Non-pigmented ciliary epithelial cell (primary cell): ENCODE measurements at places on chromosomes 3 and 15.

GRCh38 chr15:68209735-68210408 lies 4.7 kb upstream of the CALML4 start:
- DNase-seq: no peak

GRCh38 chr3:7070461-7070860 lies 209.5 kb downstream of the GRM7 start:
- no peak for DNase-seq

GRCh38 chr3:50316657-50317242 lies 5.8 kb downstream of the HYAL2 start:
- no peak for DNase-seq

DNA sequence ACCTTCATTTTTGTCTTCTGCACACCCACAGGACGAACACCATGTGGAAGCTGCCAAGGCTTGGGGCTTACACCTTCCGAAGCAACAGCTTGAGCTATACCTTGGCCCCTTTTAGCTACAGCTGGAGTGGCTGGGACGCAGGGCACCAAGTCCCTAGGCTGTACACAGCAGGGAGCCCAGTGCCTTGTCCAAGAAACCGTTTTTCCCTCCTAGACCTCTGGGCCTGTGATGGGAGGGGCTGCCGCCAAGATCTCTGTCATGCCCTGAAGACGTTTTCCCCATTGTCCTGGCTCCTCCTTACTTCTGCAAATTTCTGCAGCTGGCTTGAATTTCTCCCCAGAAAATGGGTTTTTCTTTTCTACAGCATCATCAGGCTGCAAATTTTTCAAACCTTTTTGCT lies 7.8 kb downstream of the CNTN4 start:
- DNase-seq: no peak

DNA sequence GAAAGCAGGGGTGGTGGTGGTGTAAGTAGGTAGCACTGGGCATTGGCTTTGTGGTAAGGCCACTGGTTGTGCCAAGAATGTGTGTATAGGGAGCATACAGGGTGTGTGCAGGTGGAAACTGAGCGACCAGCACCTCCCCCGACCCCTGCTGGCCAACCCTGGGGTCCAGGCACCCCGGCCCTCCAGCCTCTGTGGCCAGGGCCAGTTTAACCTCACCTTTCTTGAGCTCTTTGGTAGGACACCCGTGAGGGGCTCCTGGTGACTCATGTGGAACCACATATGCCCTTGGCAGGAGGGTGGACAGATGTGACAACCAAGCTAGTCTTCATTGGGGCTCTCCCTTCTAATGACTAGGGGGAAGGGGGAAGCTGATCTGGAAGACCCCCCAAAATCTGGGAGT lies 19.5 kb downstream of the SHF start:
- DNase-seq: no peak

DNA sequence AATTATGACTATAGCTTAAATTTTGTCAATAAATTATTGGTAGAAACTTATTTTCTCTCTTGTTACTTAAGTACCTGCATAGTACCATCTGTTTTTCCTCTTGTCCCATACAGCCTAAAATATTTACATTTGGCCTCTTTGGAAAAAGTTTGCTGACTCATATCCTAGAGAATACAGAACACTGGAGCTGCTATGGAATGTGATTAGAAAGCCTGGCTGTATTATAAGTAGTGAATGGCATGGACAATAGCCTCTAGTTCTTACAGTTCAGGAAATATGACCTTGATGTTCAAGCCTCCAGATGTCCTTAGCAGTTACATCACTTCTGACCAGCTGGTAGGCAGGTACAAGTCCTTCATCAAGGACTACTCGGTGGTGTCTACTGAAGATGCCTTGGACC lies 28.3 kb downstream of the ST8SIA2 start:
- DNase-seq: peak; percentile 6

DNA sequence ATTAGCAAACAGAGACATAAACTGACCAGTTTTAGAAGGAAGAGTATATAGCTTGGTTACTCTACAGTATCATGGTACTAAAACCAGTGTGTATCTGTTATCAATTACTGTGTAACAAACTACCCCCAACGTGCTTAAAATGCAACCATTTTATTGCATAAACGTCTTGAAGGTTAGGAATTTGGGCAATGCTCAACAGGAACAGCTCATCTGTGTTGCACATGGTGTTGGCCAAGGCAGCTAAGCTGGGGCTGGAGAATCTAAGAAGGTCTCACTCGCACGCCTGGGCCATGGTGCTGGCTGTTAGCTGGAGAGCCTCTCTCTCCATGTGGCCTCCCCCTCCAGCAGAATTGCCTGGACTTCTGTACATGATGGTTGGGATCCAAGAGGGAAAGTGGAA lies 81.2 kb upstream of the THBS1 start:
- DNase-seq: no peak

DNA sequence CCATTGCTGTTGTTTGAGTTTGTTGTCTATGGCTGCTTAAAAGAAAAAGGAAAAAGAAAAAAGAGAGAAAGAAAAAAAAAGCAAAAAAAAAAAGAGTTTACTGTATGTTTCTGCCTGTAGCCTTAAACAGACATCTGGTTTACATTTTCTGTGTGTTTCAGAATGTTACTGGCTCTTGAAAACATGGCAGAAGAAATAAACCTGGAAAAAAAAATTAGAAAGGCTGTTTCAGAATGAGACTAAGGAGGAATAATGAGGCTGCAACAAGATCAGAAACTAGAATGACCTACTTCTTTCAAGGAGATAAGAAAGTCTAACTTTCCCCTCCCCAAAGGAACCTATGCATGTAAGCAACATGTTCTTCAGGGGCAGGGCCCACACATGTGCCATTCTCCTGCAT lies 292.1 kb downstream of the DIPK2A start:
- DNase-seq: no peak

DNA sequence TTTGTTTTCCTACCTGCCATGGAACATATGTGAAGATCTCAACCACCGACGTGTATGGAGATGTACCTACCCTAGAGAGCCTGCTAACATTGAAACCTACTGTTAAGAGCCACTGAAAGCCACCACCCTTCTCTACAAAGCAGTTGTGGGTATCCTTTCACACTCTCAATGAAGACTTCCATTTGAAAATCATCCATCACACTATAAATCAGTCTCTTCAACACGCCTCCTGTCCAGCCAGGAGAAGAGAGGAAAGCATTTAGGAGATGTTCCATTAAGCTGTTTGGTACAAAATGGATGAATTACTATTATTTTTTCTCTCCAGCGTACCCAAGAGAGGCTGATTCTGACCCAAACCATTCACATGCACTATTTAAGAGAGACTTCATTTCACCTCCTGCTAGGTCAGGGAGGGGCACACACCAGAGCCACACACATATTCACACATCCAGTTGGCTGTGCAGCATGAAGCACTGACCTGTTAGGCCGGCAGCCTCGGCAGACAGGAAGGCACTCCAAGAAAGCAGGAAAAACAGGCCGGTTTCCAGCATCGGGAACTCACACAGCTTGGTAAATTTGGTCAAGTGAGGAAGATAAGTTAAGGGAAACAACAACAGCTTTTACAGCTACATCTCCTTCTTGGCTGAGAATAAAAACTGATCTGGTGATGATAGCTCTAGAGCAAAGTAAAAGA lies 274.5 kb downstream of the SLC9A9 start:
- DNase-seq: no peak

GRCh38 chr3:124860599-124860998 lies 26.6 kb downstream of the ITGB5 start:
- DNase-seq: peak; percentile 94

DNA sequence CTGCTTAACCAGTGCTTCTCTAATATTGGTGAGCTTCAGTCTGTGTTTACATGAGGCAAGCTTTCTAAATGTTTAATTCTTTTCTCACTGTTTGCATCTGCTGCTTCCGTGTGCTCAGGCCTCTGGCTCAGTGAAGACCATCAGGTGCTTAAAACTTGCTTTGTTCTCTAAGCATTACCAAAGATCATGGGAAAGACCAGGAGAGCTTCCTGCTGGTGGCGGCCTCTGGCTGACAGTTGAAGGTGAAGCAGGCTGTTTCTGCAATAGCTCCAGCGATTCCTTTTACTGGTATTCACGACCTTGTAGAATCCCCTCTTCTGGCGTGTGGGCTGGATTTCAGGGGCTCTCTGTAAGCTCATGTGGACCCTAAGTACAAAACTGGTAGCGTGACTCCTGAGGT lies 45.1 kb downstream of the EDEM1 start:
- no peak for DNase-seq

GRCh38 chr3:122377975-122378374 lies 5.1 kb downstream of the MIX23 start:
- no peak for DNase-seq

- no peak for DNase-seq
Measured at GRCh38 chr15:73240866-73241499, 127.8 kb downstream of the HCN4 start.

GRCh38 chr3:53180305-53181023 lies 19.5 kb downstream of the PRKCD start:
- DNase-seq: no peak

DNA sequence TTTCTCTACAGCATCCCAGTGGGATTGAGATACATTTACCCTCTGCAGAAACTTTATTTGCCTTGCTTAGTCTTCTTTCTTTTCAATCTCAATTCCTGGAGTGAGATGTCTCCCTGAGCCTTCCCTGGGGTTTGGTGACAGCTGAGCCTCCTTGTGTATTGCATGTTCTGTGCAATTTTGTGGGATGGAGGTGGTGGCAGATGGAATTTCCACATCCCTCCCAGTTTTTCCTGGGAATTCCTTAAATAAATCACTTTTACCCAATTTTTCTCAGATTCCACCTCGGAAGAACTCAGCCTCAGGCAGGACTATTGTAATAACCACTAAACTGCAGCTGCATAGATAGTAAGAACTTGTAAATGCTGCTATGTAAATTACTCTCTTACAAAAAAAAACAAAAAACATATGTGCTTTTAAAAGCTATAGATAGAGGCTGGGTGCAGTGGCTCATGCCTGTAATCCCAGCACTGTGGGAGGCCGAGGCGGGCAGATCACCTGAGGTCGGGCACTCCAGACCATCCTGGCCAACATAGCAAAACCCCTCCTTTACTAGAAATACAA lies 88.5 kb upstream of the ABHD17C start:
- no peak for DNase-seq
